Mucosa of gallbladder (tissue), 1 donor: ENCODE measurements at places on chromosomes 3 and 15.

DNA sequence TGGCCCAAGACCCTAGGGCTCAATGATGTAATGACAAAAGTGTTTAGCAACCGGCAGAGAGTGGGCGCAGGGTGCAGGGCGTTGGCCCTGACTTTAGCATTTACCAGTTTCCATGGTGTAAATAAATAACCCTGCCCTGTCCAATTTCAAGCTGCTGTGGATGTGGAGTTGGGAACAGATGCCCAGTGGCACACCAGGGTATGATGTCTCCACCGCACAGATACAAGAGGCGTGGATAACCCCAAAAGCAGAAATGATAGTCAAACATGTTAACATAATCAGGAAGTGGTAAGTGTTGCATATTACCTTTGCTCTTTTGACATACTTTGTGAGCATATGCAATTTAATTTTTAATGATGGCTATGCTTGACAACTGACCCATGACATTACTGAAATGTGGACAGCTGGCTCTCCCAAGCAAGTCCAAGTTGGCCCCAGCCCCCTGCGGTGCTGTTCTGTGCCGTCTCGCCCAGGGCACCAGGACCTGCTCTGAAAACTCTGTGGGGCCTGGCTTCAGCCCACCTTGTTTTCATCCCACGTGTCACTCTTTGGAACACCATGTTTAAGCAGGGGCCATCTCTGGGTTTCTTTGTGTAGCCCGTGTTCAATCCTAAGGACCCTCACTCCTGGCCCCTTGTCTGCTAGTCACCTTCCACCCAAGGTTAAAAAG lies 10.8 kb upstream of the ANPEP start:
- DNase-seq, result no peak

DNA sequence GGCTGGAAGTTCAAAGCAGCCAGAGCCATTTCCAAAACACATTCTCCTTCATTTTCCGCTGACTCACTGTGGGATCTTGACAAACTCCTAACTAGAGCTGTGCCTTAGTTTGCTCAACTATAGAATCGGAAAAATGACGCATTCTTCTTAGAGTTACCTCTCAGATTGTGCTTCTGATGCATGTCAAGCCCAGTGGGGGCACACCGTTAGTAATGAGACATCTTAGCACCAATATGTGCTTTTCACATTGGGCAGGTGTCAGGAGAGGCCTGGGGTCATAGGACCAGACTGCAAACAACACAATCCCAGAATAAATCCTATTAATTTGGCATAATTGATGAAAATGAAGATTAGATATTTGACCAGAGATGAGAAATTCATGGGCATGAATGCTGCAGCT lies 71.3 kb upstream of the UBE3A start:
- DNase-seq, result no peak

- DNase-seq, result no peak
Observed at GRCh38 chr3:153349108-153349499, 187.1 kb downstream of the RAP2B start.

GRCh38 chr15:100729461-100729860 lies 127.1 kb downstream of the ASB7 start:
- no peak for DNase-seq
